ENCODE measurements at places on chromosomes 3 and 15.

GRCh38 chr3:114329823-114330222 lies 36.0 kb downstream of the TIGIT start:
- no peak for DNase-seq

- DNase-seq = no peak
These were observed 1.5 kb downstream of the ATP8B4 start for GRCh38 chr15:50117431-50118027.

- peak; percentile 82 for DNase-seq
These were observed 125.5 kb downstream of the GADL1 start for GRCh38 chr3:30768703-30769550.

DNA sequence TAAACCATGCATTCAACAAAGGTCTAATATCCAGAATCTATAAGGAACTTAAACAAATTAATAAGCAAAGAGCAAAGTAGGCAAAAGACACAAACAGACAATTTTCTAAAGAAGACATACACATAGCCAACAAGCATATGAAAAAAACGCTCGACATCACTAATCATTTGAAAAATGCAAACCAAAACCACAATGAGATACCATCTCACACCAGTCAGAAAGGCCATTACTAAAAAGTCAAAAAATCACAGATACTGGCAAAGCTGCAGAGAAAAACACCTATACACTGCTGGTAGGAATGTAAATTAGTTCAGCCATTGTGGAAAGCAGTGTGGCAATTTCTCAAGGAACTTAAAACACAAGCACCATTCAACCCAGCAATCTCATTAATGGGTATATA lies 53.8 kb downstream of the FSIP1 start:
- no peak for DNase-seq

- DNase-seq = no peak
These were observed 33.7 kb upstream of the ZNF445 start for GRCh38 chr3:44511238-44511566.

DNA sequence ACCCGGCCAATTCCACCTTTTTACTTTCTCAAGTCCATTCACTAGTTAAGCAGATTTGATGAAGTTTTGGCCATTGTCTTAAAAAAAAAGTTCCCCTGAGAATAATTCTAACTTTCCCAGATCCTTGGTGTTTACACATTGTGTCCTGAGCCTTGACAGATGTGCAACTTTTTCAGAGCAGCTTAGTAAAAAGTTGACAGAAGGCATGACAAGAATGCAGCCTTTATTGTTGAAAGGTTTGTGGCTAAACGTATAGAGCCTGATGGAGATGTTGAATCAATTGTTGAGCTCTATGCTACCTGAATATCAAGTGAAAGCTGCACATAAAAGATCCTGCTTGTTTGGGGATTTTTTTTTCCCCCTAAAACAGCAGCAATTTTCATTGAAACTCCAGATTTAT lies 75.3 kb upstream of the CMTM7 start:
- DNase-seq = no peak

DNA sequence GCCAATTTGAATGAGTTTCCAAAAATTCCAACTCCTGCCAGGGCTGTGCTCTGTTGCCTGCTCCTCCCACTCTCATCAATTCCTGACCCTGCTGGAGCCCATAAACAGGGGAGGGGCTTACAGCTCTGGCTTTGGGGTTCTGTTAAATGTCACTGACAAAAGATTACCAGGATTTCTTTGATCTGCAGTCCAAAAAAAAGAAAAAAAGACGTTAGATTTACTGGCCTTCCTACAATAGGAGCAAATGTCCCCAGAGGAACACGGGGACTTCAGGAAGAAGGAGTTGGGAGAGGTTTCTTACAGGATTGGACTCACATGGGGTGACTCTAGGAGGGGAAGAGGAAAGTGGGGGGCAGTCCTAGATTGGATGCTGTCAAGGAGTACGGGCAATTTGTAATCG lies 84.3 kb upstream of the RNF7 start:
- DNase-seq = no peak

DNA sequence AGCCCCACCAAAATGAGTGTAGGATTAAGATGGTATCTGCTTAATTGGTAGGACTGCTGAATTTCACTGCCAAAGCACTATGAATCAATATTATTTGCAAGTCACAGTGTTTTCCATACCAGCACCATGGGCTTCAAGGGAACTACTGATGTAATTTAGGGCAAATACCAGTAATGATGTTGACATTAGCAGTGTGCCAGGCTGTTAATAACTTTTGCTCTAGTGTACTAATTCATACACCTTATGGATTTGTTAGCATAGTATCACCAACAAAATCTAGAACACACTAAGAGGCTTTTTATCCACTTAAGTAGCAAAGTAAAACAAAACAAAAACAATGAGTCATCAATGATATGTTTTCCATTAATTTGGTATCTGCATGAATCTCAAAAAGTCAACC lies 888.2 kb downstream of the CADM2 start:
- DNase-seq = no peak

DNA sequence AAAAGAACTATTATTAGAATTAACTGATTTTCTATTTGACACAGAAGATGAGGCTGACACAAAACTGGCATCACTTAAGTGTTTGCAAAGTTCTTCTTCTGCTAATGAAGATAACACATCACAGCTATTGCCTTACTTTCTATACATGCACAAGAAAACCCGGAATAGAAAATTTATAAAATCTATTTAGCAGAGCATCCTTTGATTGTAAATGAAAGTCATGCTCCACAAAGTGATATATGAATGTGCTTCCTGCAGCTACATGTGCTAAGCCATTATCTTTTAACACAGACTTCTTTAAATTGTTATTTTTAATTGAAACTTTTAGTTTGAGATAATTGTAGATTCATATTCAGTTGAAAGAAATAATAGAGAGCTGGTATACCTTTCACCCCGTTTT lies 27.0 kb downstream of the DENND4A start:
- DNase-seq = no peak

GRCh38 chr15:92624401-92624991 lies 31.1 kb downstream of the FAM174B start:
- DNase-seq = no peak

DNA sequence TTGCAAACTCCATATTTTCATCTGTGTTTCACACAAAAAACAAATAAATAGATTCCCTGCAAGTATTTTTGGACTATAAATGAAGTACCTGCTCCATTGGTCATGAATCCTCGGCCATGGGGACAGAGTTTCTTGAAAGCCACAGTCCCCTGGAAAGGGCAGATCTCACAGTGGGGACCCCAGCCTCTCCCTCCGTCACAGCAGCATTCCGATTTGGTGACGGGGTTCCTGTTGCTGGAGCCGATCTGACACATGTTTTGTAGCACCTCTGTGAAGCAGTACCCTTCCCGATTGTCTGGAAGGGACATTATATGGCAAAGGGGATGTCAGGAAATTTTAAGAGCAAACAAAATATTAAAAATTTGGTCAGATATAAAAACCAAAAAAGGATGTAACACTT lies 96.2 kb downstream of the DUT start:
- DNase-seq = no peak

- no peak for DNase-seq
These were observed 512.3 kb downstream of the ZNF385D start for GRCh38 chr3:21238661-21239060.

- DNase-seq = no peak
These were observed 191.1 kb downstream of the GREM1 start for GRCh38 chr15:32908872-32909271.

- DNase-seq = no peak
These were observed 417.1 kb downstream of the RBMS3 start for GRCh38 chr3:29697989-29698388.

- DNase-seq = no peak
These were observed 104.9 kb upstream of the EOMES start for GRCh38 chr3:27827041-27827440.

GRCh38 chr3:14340960-14341708 lies 61.3 kb upstream of the SLC6A6 start:
- DNase-seq = no peak

DNA sequence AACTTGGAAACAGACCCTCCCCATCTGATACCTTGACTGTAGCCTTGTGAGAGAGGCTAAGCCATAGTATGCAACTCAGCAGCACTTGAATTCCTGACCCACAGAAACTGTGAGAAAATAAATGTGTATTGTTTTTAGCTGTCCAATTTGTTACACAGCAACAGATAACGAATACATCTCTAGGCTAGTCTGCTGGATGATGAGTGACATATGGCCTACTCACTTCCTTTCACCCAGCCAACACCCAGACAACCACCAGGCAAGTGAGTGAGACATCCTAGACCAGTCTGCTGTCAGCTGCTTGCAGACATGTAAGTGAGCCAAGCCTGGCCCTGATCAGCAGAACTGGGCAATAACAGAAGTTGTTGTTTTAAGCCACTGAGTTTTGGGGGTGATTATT lies 19.2 kb upstream of the SMAD6 start:
- peak; percentile 21 for DNase-seq

GRCh38 chr3:53776494-53777101 lies 69.6 kb downstream of the CHDH start:
- DNase-seq = no peak

DNA sequence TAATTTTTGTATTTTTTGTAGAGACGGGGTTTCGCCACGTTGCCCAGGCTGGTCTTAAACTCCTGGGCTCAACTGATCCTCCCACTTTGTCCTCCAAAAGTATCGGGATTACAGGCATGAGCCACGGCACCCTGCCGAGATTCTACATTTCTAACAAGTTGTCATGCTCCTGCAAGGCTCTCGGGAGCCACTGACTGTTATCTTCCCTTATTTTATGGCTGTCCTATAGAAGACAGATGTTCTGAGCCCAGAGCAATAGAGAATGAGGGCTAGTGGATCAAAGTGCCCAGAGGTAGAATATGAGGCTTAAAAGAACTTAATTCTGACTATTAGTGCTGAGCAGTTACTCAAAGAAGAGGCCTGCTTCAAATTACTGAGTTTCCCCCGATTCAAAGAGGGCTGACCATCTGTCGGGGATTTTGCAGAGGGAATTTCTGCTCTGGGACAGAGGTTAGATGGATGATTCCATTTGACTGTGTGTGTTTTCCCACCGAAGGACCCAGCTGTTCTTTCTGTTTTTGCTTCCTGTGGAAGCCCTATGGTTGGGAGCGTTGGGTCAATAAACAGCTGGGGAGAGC lies 39.5 kb downstream of the ITPR1 start:
- DNase-seq = no peak

GRCh38 chr3:158794936-158795518 lies 6.8 kb upstream of the MFSD1 start:
- DNase-seq = no peak

GRCh38 chr3:171508206-171508605 lies 48.0 kb upstream of the TNIK start:
- no peak for DNase-seq

Measured in activated naive CD4-positive, alpha-beta T cell treated with anti-CD3 and anti-CD28 coated beads, Interleukin-2, amount 10 ng/mL, durations not matched to agents 7 days and 5 days (primary cell).